ENCODE measurements at places on chromosomes 16 and 17.

GRCh38 chr16:89572073-89572484 lies 3.5 kb upstream of the CPNE7 start:
- DNase-seq, result no peak

DNA sequence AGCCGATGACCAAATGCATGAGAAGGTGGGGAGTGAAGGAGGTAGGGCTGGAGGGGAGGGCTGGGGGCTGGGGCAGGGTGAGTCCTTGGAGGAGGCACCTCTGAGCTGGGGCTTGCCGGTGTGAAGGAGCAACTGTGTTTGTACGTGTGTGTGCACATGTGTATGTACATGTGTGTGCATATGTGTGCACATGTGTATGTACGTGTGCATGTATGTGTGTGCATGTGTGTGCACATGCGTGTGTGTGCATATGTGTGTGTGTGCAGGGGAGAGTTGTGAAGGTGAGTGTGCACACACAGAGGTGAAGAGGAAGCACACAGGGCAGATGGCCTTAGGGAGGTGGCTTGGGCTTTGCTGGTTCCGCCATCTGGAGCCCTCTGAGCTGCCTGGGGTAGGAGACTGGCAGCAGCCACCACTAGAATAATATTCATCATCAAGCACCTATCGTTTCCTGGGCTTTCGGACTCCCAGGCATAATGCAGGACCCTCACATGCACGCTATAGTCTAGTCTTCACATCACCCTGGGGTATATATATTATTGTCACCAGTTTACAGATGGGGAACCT lies 120.9 kb upstream of the CDC42EP4 start:
- DNase-seq, result no peak

- no peak for DNase-seq
Measured at GRCh38 chr16:67183284-67183626, 508 bp downstream of the MATCAP1 start.

- DNase-seq, result no peak
Measured at GRCh38 chr16:14024283-14024682, 46.8 kb upstream of the MRTFB start.

DNA sequence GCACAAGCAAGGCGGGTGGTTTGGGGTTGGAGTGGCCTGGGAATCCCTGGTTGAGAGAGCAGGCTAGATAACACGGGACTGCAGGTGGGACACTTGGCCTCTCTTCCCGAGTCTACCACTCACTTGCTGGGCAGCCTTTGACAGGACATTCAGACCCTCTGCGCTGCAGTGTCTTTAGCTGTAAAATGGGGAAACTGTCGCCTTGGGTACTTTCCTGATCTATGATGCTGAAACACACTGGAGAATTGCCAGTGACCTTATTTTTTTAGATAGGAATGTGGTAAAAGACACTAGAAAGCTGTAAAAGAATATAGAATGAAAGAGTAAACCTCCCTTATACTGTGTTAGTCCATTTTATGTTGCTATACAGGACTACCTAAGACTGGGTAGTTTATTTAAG lies 30.5 kb downstream of the KSR1 start:
- DNase-seq, result no peak

GRCh38 chr16:48256579-48257177 lies 9.3 kb upstream of the ABCC11 start:
- no peak for DNase-seq

- DNase-seq, result no peak
Measured at GRCh38 chr16:6864671-6865070, 468.0 kb upstream of the RBFOX1 start.

GRCh38 chr17:17573912-17574311 lies 17.6 kb downstream of the PEMT start:
- DNase-seq, result no peak

DNA sequence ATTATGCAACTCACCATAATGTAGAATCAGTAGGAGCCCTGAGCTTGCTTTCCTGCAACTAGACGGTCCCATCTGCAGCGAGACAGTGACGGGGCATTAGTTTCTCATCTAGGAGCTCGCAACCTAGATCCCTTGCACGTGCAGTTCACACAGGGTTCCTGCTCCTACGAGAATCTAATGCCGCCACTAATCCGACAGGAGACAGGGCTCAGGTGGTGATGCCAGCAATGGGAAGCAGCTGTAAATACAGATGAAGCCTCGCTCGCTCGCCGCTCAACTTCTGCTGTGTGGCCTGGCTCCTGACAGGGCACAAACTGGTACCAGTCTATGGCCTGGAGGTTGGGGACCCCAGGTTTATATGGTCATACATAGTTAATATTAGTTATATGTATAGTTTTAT lies 394.5 kb downstream of the NPIPA8 start:
- no peak for DNase-seq

DNA sequence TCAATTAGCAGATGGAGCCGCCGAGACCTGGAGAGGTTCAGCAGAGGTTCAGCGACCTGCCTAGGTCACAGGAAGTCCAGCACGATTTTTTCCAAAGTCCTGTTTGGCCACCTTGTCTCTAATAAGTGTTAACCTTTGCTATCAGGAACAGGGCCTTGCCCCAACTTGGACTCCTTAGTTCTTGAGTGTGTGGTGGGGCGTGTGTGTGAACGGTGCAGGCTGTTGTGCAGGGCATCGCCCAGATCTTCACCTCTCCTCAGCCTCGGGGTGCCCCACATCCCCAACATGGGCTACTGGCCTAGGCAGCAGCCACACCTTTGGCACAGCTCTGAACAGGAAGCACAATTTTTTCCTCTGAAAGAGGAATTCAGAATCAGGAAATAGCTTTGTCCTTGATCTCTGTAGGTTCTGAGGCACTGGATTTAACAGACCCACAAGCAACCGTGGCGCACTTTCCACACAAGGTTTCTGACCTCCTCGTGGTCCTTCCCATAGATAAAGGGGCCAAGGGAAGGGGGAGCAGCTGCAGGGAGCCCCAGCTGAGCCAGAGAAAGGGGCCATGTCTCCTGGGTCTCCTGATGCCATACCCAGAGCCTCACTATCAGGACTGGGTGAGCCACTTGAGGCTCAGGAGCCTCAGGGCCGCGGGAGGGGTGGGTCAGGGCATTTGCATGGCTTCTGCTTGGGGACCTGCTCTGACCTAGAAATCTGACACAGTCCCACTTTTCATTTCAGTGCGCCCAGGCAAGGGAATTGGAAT lies 10.4 kb downstream of the MPRIP start:
- no peak for DNase-seq

DNA sequence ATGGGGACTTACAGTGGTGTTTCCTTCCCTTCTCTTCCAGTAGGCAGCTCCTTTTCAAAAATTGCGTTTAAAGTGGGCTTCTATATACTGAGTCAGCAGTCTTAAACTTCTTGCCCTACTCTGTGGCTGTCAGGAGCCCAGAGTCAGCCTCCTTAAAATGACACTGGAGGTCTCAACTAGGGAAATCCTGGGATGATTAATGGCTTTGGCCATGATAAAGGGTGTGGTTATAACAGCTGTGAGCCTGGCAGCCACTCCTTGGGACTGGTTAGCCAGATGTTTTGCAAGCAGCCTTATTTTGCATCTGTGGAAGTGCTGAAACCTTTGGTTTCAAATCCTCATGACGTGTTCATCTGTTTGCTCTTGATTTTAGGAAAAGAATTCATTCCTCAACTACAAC lies 25.0 kb downstream of the TAC4 start:
- no peak for DNase-seq

DNA sequence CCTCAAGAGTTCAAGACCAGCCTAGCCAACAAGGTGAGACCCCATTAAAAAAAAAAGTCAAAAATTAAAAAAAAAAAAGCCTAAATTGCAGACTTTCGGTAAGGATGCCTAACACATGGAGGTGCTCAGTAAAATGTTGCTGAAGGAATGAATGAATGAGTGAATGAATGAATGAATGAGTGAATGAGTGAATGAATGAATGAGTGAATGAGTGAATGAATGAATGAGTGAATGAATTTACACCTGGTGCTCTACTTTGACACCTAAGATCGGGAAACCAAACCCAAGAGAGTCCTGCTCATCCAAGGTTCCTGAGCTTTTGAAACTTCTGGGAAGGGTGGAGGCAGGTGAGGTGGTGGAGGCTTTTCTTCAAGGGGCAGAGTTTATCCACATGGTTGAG lies 112.2 kb upstream of the LHX1 start:
- DNase-seq, result no peak

GRCh38 chr16:11550791-11551498 lies 35.8 kb downstream of the LITAF start:
- DNase-seq, result no peak

GRCh38 chr16:83268169-83268568 lies 539.6 kb upstream of the HSBP1 start:
- no peak for DNase-seq

GRCh38 chr17:76239538-76240274 lies 587 bp downstream of the RNF157 start:
- no peak for DNase-seq

- DNase-seq, result no peak
Measured at GRCh38 chr16:8110572-8111514, 479.5 kb downstream of the TMEM114 start.

GRCh38 chr17:27318633-27319032 lies 24.7 kb downstream of the WSB1 start:
- DNase-seq, result no peak

- DNase-seq, result no peak
Measured at GRCh38 chr17:62186841-62187240, 121.8 kb upstream of the MED13 start.

DNA sequence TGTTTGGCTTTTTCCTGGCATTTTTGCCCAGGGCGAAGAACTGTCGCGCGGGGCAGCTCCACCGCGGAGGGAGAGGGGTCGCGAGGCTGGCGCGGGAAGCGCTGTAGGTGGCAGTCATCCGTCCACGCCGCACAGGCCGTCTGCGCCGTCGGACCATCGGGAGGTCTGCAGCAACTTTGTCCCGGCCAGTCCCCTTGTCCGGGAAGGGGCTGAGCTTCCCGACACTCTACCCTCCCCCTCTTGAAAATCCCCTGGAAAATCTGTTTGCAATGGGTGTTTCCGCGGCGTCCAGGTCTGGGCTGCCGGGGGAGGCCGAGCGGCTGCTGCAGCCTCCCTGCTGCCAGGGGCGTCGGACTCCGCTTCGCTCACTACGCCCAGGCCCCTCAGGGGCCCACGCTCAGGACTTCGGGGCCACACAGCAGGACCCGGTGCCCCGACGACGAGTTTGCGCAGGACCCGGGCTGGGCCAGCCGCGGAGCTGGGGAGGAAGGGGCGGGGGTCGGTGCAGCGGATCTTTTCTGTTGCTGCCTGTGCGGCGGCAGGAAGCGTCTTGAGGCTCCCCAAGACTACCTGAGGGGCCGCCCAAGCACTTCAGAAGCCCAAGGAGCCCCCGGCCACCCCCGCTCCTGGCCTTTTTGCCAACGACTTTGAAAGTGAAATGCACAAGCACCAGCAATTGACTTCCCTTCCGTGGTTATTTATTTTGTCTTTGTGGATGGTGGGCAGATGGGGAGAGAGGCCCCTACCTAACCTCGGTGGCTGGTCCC lies 2.3 kb upstream of the CBX4 start:
- DNase-seq, result no peak

GRCh38 chr16:17463335-17463734 lies 7.4 kb downstream of the XYLT1 start:
- no peak for DNase-seq

DNA sequence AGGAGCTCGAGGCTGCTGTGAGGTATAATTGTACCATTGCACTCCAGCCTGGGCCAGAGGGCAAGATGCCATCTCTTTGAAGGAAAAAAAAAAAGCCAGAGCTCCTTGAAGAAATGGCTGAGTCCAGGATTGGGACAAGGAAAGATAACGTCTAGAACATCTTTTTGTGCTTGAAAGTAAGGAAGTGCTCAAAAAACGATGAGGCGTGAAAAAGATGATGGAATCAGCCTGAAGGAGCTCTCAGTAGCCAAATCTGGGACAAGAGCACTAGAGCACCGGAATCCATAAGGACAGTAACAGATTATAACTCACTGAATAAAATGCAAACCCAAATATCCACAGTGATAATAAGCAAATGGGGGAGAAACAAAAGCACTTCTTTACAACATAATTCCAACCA lies 22.1 kb downstream of the EFTUD2 start:
- no peak for DNase-seq

GRCh38 chr17:66432411-66432957 lies 130.1 kb downstream of the PRKCA start:
- DNase-seq, result no peak

DNA sequence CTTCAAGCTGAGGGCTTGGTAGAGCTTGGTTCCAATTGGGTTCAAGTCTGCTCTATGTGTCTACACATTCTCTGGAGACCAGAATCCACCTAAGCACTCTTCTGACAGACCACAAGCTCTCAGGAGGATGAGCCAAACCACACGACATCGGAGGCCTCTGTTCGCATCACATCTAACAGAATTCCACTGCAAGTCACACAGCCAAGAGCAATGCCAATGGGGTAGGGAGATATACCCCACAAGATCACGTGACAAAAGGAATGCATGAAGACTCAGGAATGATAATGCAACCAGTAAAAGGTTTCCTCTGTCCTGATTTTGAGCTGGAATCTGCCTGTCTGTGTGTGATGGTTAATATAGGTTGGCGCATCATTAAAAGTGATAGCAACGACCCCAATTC lies 46.6 kb upstream of the RPL38 start:
- DNase-seq, result no peak

GRCh38 chr16:68331879-68332410 lies 21.1 kb downstream of the PRMT7 start:
- DNase-seq, result no peak

- no peak for DNase-seq
Measured at GRCh38 chr17:80791758-80792284, 199.8 kb upstream of the CHMP6 start.

DNA sequence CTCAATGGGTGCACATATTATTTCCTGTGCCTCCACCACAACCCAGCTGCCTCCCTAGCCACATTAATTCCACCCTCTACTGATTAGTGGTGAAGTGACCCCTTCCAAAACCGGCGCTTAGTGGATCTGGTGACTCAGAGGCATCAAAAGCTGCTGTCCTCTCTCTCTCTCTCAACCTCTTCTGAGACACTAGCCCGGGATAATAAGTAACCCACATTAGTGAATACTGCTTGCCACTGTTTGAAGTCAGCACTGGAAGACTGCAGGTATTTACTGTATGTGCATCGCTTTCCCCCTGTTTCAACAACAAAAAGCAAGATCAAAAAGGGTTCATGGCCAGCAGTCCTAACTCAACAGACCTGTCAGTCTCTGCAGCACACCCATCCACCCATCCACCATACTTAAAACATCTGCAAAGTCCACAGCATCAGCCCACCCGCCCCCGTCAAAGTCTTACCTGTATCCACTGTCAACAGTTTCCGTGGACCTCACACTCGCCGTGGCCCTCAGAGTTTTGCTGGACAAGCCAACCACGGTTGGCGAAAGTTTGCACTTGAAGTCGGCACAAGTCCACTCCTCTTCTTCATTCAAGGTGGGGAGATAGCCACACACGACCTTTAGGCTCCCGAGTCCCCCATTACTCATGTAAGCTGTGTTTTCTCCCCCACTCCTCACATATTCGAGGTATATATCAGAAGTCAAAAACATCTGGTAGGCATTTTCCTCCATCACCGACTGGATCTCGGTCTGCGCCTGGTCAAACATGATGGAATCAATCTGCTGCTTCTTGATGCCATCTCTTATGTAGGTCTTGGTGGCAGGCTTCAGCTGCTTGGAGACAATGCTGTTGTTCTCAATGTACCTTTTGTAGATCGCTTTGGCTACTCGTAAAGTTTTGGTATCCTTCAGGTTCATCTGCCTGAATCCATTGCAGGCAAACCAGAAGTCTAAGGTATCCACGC lies 3.8 kb downstream of the AXIN2 start:
- DNase-seq, result no peak
